ENCODE measurements at places on chromosomes 1 and 21. TPM values are rescaled to one million over a fixed set of nuclear protein-coding genes. Genes with fewer than 3 reads are reported as not detected.

KHDC4 gene
- 28.6 TPM for total RNA-seq

OR2T11 gene
- total RNA-seq = not detected

CLCA1 gene
- total RNA-seq = not detected

EPHA10 gene
- not detected for total RNA-seq

RBP7 gene
- total RNA-seq = 32.9 TPM

DIO1 gene
- not detected for total RNA-seq

C1QC gene
- total RNA-seq = 414 TPM

RCC2 gene
- 22.2 TPM for total RNA-seq

SPATA17 gene
- 0.51 TPM for total RNA-seq

GNG12 gene
- total RNA-seq = 166 TPM

WNT9A gene
- 3.3 TPM for total RNA-seq

PLA2G4A gene
- 18.4 TPM for total RNA-seq

RRP15 gene
- 25.8 TPM for total RNA-seq

TAL1 gene
- total RNA-seq = 8.7 TPM

CFHR2 gene
- total RNA-seq = not detected

BCAS2 gene
- 31.1 TPM for total RNA-seq

KRTAP19-3 gene
- total RNA-seq = not detected

DHDDS gene
- 43.3 TPM for total RNA-seq

TMIGD3 gene
- 4.2 TPM for total RNA-seq

S100A3 gene
- 8.3 TPM for total RNA-seq

ILDR2 gene
- total RNA-seq = 0.14 TPM

FBLIM1 gene
- total RNA-seq = 224 TPM

HHIPL2 gene
- 0.42 TPM for total RNA-seq

SLC30A2 gene
- not detected for total RNA-seq

FMOD gene
- total RNA-seq = 102 TPM

SLC45A3 gene
- total RNA-seq = 3.6 TPM

A3GALT2 gene
- total RNA-seq = not detected

DSCAM gene
- 0.09 TPM for total RNA-seq

TCEA3 gene
- total RNA-seq = 23.0 TPM

DNASE2B gene
- not detected for total RNA-seq

PKLR gene
- not detected for total RNA-seq

CELA2B gene
- total RNA-seq = not detected

NHLH1 gene
- 0.14 TPM for total RNA-seq

PRAMEF12 gene
- total RNA-seq = not detected
